ENCODE measurements at places on chromosomes 2 and 18.

DNA sequence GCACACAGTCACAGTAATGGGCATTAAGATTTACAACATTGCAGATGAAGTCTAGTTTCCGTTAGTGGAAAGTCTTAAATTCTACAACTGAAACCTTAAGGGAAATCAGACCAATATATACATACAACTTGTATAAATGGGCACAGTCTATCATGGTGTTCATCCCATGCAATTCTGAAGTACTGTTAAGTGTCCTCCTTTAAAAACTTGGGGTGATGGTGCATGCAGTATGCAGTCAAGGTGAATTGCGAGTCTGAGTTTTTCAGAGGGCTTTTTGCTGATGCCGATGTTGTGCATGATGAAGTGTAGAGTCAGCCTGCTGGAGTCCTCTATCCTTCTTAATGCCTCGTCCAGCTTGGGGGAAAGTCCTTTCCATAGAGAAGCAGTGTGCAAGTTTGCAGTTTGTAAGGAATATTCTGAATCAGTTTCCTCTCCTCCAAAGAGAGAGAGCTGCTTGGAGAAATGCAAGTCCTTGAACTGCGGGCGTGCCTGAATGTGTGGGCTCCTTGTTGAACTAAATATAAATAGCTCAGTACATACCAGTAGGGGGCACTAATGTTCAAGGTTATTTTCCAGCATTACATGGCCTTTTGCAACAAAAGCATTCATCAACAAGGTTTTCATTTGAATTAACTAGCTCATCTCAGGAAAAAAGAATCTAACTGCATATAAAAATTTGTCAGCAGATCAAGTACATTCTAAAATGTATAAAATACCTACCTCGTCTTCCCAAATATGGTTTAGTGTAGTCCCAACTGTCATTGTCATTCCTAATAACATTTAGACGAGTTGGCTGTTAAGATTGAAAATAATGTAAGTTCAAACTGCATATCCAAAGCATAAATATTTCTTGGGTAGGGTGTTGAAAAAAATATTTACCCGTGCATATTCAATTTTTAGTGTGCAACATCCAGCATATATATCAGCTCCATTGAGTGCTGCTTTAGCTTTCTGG is 21.3 kb downstream of the HNRNPLL start:
- DNase-seq, result no peak

DNA sequence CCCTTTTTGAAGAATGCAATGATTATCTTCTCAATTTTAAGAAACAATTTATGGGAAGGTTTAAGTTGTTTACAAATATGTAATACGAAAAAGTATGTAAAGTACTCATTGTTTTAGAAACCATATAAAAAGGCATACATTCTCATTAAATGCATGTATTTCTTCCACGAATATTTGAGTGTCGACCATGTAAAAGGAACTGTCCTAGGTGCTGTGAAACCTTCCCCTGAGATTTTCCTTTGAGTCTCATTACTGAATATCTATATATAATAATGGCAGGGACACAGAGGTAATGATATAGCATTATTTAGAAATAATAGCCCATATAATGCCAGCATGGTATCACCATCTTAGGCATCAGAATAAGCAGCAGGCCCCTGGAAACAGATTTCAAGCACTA is 239.3 kb downstream of the ERBB4 start:
- DNase-seq, result no peak

DNA sequence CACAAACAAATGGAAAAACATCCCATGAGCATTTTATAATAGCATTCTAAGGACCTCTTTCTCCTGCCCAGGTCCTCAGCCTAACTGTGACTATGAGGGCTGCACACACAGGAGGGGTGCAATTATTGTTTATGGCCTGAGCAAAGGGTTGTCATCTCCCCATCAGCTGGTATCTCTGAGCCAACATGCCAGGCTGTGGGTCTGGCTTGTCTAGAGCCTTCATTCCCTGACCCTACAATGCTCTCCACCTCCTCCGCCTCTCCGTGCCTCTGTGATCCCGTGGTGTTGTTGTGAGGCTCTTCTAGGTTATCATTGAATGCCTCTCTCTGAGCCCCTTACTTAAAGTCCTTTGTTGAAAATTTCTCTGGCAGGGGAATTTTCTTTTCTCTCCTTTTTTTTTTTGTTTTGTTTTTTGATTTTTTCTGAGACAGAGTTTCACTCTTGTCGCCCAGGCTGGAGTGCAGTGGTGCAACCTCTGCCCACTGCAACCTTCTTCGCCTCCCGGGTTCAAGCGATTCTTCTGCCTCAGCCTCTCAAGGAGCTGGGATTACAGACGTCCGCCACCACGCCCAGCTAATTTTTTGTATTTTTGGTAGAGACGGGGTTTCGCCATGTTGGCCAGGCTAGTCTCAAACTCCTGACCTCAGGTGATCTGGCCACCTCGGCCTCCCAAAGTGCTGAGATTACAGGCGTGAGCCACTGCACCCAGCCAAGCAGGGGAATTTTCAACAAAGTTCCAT is 126.4 kb downstream of the SMAD7 start:
- DNase-seq, result no peak

GRCh38 chr2:225429717-225430116 is 30.2 kb downstream of the NYAP2 start:
- no peak for DNase-seq

GRCh38 chr2:36734304-36734703 is 37.8 kb downstream of the VIT start:
- DNase-seq, result no peak

GRCh38 chr2:217263756-217264155 is 403.9 kb upstream of the TNP1 start:
- no peak for DNase-seq

- DNase-seq, result no peak
Measured at GRCh38 chr2:219634171-219634940, 6.9 kb downstream of the SLC4A3 start.

DNA sequence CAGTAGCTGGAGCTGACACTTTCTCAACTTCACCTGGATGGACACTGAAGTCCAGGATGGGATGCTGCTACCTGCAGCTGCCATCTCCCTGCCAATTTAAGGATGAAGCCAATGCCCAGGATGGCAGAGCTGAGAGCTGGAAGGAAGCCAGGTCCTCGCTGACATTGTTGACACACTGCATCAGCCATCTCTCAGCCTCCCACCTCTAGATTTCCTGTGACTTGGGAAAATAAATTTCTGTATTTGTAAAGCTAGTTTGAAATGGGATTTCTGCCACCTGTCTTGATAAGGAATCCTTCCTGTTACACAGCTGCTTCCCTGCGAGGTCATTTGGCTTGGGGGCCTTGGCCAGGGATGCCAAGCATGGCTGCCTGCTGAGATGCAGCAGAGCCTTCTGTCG is 43.5 kb downstream of the KCTD1 start:
- no peak for DNase-seq

GRCh38 chr2:24402242-24403097 is 42.1 kb upstream of the ITSN2 start:
- no peak for DNase-seq

DNA sequence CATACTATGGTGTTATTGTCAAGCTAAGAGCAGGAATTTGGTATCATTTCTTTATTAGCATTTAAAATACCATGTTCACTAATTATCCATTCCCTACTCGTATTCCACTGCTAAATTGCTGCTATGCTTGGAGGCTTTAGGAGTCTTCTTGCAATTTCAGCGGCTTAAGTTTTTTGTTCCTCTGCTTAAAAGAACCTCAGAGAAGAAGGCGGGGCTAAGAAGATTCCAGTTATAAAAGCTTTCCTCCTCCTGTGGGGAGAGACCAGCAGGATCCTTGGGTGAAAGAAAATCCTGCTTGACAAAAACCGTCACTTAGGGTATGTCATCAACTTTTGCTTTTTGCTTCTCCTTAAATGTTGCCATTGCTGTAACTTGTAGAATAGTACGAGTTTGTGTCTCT is at the start of gene TRPM8:
TRPM8 (plus strand) TSS at position 258 of the 400 bp plus-strand sequence. CDS start 9,165 bp downstream, outside the sequence.
- DNase-seq, result no peak

DNA sequence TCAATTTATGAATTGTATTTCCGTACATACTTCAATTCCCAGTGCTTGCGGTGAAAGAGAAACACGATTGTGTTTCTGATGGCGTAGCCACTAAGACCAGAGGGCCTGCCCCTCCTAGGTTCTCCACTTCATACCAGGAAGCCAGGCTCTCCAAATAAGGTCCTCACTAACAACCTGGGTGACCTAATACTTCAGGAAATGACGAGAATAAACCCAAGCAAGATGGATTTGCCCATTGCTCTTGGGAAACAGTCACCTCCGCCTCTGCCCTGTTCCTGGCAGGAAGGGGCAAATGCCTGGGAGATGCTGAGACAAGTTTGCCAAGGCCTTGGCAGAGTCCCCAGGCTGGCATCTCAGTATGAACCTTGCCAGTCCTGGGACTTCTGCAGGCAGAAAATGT is 41.8 kb downstream of the TTC32 start:
- DNase-seq, result no peak

GRCh38 chr2:56133931-56134629 is 49.7 kb upstream of the CCDC85A start:
- DNase-seq, result no peak

GRCh38 chr2:59449274-59449673 is 1104.2 kb downstream of the BCL11A start:
- no peak for DNase-seq

DNA sequence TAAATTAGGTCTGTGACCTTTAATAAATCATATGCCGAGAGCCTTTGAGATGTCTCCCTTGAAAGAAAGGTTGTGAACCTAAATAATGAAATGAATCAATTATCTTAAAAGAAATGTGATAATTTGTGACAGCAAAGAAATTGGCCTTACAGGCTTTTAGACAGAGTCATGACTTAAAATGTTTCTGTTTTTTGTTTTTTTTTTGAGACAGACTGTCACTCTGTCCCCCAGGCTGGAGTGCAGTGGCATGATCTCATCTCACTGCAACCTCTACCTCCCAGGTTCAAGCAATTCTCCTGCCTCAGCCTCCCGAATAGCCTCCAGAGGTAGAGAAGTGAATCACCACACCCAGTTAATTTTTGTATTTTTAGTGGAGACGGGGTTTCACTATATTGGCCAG is 898.0 kb downstream of the CNTNAP5 start:
- no peak for DNase-seq

DNA sequence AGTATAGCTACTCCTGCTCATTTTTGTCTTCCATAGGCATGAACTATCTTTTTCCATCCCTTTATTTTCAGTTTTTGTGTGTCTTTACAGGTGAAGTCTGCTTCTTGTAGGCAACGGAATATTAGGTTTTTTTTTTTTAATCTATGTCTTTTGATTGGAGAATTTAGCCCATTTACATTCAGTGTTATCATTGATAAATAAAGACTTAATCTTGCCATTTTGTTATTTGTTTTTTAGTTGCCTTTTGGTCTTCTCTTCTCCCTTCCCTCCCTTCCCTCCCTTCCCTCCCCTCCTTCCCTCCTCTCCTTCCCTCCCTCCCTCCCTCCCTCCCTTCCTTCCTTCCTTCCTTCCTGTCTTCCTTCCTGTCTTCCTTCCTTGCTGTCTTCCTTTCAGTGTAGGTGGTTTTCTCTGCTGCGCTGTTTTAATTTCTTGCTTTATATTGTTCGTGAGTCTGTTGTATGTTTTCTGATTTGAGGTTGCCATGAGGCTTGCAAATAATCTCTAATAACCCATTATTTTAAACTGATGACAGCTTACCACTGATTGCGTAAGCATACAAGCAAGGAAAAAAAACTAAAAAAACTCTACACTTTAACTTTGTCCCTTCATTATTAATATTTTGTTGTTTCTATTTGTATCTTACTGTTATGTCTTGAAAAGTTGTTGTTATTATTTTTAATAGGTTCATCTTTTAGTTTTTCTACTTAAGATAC is 353.8 kb downstream of the PARD3B start:
- no peak for DNase-seq

DNA sequence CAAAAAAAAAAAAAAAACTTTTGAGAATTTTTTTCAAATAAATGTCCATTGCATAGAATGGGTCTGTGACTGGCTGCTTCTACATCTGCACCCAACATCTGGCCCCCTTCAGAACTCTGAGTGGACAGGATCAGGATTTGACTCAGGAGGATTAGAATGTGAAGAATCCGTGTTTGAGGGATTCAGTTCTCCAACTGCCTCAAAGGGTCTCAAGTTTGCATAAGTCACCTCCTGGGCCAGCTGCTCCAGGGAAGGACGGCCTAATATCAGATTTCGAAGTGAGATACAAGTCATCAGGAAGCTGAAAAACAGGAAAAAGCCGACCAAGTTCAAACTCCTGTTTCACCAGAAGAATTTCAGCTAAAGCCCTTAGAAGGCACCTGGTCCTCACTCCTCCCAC is 10.9 kb downstream of the MAT2A start:
- peak; percentile 71 for DNase-seq

All from GM04503 (cell line).